ENCODE measurements at places on chromosomes 12 and 14. TPM values are rescaled to one million over a fixed set of nuclear protein-coding genes. Genes with fewer than 3 reads are reported as not detected.

The NID2 gene
- 259 TPM for total RNA-seq

The MRPL42 gene
- 29.3 TPM for total RNA-seq

The COX8C gene
- not detected for total RNA-seq

The ZBTB1 gene
- total RNA-seq = 83.8 TPM

GRCh38 chr14:61861320-61861865 lies 99.2 kb downstream of the SNAPC1 start:
- no peak for DNase-seq

DNA sequence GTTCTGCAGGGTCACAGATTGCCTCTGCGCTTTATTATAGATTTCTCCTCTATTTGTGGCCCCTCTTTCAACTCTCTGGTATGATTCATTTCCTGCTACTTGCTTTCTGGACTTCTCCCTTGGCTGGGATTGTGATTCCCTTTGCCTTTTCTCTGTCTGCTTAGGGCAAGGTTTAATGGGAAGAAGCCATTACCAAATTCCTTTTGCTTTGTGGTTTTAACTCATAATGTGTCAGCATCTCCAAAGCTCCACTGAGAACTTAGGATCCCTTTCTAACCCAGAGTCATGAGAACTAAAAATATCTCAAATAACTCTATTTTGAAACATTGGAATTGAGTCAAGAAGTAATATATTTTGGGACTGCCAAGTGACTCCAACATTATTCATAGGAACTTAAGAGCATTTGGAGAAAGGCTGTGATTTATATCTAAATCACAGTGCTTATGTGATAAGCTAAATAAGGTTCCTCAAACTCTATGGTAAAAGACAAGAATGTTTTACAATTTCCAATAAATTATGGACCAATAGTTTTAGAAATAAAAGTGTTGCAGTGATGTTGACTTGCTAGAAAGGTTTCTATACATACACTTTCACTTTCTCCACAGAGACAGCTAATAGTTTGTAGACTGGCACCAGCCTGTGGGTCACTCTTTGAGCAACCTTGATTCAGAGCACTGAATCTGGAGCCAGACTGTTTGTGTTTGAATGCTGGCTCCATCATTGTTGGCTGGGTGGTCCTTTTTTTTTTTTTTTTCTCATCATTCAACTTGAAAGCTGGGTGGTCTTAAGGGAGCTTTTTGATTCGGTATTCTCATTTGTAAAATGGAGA lies 93.9 kb downstream of the DACT1 start:
- DNase-seq = peak; percentile 98

DNA sequence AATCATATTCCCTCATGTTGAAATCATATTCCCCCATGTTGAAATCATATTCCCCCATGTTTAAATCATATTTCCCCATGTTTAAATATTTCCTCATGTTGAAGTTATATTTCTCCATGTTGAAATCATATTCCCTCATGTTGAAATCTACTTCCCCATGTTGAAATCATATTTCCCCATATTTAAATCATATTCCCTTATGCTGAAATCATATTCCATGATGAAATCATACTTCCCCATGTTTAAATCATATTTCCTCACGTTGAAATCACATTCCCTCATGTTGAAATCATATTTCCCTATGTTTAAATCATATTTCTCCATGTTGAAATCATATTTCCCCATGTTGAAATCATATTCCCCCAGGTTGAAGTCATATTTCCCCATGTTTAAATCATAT lies 34.6 kb upstream of the ADGRD1 start:
- no peak for DNase-seq

GRCh38 chr14:75042035-75042434 lies 9.2 kb downstream of the MLH3 start:
- DNase-seq = peak; percentile 55

- DNase-seq = no peak
These were observed 1330.1 kb upstream of the USP15 start for GRCh38 chr12:60930151-60930550.

DNA sequence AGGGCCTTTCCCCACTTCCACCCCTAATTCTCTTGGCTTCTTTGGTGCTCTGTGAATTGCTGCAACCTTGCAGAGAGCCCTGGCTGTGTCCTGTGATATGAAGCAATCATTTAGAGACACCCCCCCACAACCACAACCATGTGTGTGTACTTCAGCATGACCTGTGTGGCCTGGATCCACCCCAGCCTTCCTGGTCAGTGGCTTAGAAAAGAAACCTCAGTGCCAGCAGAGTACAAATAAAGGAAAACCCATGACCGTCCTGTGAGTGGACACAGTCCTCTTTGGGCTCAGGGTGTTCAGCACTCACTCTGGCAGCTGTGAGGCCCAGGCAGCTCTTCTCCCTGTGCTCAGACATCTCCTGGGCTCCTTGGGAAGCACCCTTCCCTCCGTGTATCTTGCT lies 206.6 kb upstream of the DIO3 start:
- DNase-seq = peak; percentile 61

GRCh38 chr12:88723219-88723618 lies 142.9 kb upstream of the KITLG start:
- peak; percentile 6 for DNase-seq

GRCh38 chr12:3726456-3726855 lies 26.5 kb downstream of the CRACR2A start:
- no peak for DNase-seq

DNA sequence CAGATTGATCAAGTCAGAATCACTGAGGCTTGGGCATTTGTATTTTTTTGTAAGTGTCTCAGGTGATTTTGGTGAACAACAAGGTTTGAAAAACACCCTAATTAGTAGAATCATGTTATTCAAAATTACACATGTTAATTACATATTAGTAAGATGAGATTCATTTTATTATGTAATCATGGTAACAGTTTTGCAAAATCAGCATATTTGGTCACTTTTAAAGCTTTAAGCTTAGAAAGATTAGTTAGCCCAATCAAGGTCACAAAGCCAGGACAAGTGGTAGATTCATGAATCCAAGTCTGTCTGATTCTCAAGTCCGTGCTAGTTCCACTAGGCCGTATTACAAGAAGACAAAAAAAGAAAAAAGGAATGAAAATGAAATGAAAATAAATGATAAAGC lies 218.4 kb upstream of the FAR2 start:
- DNase-seq = no peak

DNA sequence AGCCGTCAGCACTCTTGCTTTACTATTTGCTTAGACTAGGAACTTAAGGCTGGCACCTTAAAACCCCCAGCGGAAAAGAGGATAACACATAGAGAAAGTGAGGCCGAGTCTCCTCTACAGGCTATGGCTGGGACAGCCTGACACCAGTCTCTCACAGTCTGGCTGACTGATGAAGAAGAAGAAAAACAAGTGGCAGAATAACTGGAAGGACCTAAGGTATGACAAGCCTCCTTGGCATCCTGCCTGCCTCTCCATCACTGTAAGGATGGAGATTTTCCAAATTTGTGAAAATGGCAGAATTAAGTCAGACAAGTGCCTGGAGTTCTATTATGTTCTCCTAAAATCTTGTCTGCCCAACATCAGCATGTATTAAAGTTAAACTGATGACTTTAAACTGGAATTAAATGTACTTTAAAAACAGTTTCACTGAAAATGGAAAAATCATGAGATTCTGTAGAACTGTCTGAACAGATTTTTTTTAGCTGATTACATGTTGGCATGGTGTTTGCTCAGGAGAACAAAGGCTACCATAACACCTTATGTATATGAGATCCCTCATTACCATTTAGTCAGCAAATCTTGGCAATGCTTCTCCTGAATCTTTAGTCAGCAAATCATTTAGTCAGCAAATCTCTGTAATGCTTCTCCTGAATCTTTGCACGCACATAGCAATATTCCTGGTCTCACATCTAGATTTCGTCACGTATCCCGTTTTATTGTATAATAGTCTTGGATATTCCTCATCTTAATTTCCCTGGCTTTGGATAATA lies 140.3 kb upstream of the AEBP2 start:
- no peak for DNase-seq

DNA sequence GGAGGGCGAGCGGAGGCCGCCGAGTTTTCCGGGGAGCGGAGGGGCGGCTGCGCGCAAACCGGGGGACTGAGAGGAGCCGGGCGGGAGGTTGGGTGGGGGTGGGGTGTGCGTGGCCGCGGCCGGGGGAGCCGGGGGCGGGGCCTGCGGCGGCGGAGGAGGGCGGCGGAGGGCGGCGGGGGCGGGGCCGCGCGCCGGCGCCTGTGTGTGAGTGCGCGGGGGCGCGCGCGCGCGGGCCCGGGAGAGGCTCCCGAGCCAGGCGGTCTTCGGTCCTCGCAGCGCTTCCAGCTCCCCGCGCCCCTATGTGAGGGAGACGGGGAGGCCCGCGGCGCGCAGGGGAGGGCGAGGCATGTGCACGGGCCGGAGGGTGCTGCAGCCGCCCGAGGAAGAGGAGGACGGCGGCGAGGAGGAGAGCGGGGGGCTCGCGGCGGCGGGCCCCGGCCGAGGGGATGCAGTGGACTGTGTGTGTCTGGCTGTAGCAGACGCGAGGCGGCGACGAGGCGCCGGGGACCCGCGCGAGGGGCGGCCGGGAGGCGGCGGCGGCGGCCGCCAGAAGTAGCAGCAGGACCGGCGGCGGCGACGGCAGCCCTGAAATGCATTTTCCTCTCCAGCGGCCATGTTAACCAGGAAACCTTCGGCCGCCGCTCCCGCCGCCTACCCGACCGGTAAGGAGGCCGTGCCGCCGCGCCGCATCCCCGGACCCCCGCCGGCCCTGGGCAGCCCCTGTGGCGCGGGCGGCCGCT lies at the start of gene DYRK2:
DYRK2 (plus strand) TSS at position 225 of the 740 bp plus-strand sequence; CDS start at position 614, 389 bp downstream.
- peak; percentile 79 for DNase-seq

DNA sequence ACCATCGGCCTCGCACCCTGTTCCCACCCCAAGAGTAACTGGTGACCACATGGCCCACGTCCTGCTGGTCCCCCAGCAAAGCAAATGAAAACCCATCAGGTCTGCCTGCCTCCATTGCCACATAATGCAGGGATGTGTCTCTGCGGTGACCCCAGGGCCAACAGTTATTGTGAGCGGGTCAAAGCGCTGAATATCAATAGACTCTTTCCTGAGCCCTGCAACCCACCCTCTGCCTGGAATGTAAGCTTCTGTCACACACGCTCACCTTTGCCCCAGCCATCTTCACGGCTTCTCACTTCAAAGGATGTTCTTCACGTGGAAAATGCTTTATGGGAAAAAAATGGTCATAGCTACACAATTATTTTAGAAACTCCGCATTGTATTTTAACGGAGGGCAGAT lies 63.9 kb downstream of the FZD10 start:
- DNase-seq = no peak

- DNase-seq = no peak
These were observed 138.6 kb downstream of the SLC8A3 start for GRCh38 chr14:70050136-70050535.

GRCh38 chr14:102967506-102967795 lies 45.0 kb downstream of the AMN start:
- DNase-seq = no peak

Measured in fibroblast of villous mesenchyme (primary cell).